ENCODE measurements at places on chromosomes 12 and 14.

- DNase-seq: no peak
These were observed 465.4 kb downstream of the NPAS3 start for GRCh38 chr14:33404054-33404453.

GRCh38 chr12:103698752-103699560, 111.9 kb downstream of the STAB2 start:
- DNase-seq: no peak

GRCh38 chr12:62711631-62712241, 223.2 kb downstream of the PPM1H start:
- DNase-seq: no peak

DNA sequence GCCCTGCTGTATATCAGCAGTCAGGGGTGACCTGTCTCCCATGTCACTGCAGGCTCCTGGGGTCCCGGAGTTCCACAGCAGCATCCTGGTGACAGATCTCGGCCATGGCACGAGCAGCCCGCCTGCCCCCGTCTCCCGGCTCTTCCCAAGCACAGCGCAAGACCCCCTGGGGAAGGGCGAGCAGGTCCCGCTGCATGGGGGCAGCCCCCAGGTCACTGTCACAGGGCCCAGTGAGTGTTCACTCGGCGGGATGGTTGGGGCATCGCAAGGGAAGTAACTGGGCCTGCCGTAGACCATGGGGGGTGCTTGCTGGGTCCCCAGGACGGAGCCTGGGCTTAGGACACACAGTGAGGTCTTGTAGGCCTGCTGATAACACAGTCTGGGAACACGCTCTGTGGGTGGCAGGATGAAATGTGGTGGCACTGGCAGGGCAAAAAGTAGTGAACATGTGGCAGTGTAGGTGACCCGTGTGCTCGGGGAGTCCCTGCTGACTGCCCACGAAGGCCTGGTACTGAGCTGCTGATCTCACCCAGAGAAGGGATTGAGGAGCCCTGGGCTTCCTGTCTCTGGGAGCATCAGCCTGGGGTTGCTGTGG, 38.5 kb downstream of the IL31 start:
- DNase-seq: no peak

GRCh38 chr12:18387706-18388105, 126.4 kb downstream of the PIK3C2G start:
- no peak for DNase-seq

Data from SHP77 (cell line).